Myocyte (in vitro differentiated cells): ENCODE measurements at places on chromosomes 12 and 14.

DNA sequence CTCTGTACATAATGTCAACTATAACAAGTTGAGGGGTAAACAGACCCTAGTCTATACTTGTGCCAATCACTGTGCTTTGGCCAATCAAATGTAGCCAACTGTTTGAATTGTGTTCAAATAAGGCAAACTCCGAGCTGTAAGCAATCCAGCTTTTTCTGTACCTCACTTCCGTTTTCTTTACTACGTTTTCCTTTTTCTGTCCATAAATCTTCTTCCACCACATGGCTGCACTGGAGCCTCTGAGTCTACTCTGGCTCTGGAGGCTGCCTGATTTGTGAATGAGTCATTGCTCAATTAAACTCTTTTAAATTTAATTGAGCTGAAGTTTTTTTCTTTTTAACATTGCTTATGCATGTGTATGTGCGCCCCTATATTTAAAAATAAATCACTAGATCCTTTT lies 29.7 kb downstream of the CLEC1A start:
- DNase-seq = no peak

DNA sequence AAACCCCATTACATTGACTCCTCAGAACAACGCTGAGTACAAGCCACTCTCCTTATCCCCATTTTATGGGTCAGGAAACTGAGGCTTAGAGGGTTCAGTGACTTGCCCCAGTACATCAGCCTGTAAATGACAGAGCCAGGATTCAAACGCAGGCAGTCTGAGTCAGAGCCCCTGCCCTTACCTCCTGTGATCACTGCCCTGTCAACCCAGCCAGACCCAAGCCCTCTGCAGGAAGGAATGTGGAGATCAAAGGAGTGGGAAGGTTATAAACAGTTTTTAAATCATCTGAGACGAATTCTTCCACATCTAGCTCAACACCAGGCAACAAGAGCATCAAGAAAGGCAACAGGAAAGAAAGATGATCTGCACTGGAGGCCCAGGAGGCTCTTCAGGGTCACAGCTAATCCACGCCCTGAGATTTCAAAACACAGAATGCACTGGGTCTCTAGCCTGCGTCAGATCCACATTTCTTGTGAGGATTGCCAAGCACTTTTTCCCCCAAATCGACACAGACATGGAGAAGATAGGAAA lies 38.5 kb downstream of the SPTB start:
- DNase-seq = peak; percentile 68

DNA sequence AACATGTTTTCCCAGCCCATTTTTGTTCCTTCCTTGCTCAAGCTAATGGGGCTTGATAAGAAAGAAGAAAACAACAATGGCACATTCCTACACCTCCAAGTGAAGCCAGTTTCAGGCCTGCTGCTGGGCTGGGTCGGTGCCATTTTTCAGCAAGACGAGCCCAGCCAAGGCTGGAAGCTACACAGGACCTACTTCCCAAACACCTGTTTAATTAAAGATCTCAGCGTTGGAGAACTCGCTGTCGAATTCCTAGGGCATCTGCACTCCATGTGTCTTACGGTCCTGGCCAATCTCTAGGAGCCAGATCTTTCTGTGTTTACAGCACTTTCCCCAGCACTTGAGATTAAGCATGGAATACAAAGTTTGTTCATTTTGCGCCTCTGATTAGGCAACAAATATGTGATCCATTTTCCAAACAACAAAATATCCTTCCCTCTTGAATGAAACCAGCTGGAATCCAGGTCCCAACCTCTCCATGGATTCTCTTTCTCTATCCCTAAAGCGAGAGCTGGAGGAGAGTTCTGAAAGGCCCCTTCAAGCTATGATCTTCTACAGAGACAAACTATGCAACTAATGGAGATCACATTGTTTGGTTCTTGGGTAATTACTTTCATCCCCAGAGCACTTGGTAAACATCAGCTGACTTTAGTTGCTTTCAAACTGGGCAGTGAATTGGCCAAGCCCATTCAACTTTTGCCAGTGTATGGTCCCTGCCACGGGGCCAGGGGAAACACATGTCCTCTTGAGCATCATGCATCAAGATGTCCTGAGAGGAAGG lies 34.3 kb upstream of the TC2N start:
- no peak for DNase-seq

DNA sequence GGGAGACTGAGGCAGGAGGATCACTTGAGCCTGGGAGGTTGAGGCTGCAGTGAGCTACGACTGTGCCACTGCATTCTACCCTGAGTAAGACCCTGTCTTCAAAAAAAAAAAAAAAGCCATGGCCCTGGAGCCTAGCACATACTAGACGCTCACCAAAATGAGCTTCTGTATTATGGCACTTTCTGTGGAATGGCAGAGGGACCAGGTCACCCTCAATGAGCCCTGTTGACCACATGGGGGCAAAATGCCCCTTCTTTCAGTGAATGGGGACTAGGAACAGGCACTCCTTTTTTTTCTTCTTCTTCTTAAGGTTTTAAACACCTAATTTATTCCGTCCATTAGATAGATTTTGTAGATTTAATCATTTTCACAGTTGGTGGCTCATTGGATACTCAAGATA lies 50.5 kb downstream of the FAM222A start:
- no peak for DNase-seq

GRCh38 chr14:31300296-31300695 lies 92.7 kb upstream of the HECTD1 start:
- DNase-seq = no peak

GRCh38 chr12:49969651-49970429 lies 2.9 kb upstream of the AQP6 start:
- no peak for DNase-seq

DNA sequence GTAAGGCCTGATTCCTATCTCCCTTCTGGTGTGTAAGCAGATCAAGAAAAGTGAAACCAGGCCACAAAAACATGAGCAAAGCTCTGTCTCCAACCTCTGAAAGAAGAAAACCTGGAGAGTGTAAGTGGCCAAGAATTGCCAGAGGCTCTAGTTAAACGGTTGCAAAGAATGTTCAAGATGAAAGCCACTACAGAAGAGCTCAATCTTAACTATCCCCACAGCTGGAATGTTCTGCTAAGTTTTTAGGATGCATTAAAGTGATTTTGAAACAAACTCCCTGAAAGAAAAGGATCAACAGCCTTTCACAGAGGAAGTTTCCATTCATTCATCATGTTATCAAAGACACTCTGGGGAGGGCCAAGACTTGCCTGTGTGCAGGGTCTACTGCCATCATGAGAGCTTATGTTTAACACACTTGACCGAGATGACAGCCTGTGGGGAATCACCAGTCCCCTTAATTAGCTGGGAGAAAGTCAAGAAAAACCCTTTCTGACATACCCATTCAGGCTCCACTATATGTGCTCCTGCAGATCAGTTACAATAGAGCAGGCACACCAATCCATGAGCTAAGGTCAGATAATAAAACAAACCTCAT lies 128.0 kb upstream of the OVCH1 start:
- no peak for DNase-seq

DNA sequence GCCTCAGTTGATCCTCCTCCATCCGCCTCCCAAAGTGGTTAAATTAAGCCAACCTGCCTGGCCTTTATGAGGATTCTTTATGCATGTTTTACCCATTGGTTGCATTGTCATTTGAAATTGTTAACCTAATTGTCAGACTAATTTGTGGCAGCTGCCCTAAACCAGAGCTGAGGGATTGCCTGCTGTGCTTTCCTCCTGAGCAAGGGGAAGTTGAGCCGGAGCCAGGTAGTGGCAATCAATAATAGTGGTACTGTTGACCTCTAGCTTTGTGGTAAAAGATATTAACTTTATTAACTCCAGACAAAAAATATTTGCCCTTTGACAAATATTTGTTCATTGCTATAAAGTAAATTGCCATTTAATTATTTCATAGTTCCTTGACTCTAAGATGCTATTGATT lies 5.6 kb upstream of the HEBP1 start:
- DNase-seq = no peak

- no peak for DNase-seq
These were observed 253.4 kb upstream of the SFSWAP start for GRCh38 chr12:131457331-131458047.

DNA sequence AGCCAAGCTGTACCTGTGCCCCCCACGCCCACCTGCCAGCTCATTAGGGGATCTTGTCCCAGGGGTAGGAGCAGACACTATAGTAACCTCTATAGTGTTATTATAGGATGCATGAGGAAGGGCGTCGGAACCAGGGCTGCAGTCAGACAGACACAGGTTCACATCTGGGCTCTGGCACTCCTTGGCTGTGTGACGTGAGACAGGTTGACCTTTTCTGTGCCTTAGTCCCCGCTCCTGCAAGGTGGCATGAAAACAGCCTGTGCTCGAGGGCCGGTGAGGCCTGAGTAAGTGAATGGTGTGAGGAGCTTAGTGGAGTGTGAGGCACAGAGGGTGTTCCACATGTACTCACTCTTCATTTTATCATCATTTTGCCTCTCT lies 19.0 kb downstream of the ASB2 start:
- DNase-seq = no peak

GRCh38 chr12:92300777-92301176 lies 155.1 kb upstream of the BTG1 start:
- no peak for DNase-seq

DNA sequence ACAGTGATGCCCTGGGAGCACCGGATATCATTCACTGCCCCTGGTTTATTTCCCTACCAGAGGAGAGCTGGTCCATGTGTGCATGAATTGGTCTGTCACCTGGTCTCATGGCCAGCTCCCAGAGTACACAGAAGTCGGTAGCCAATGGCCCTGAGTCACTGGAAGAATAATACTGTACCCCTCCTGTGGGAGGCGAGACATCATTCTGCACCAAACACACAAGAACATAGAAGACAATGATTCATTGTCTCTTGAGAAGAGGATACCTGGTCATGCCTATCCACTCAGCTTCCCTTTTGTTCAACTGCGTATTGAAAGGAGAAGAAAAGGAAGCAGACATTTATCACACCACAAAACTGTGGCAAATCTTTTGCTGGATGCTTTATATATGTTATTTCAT lies 216.2 kb downstream of the DPF3 start:
- no peak for DNase-seq

DNA sequence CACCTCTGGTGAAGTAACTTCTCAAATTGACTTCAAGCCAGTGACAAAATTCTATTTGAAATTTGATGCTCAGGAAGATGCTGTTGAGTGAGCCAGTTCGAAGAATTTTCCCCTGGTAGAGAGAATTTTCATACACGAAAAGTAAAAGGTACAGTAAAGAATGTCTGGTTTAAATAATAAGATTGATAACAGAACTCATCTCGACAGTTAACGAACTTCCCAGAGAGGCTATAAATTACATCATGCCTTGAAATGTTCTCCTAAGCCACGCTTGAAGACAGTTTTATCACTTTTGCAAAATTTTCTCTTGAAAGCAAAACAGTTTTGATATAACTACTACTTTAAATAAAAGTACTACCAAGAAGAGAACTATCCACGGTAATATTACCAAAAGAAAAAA lies 14.4 kb upstream of the OR11G2 start:
- DNase-seq = no peak

GRCh38 chr12:123891516-123892179 lies 81.0 kb downstream of the CCDC92 start:
- DNase-seq = no peak

- DNase-seq = no peak
These were observed 1.8 kb upstream of the TESC start for GRCh38 chr12:117100851-117101673.

GRCh38 chr12:55726971-55727370 lies 1.8 kb downstream of the CD63 start:
- peak; percentile 53 for DNase-seq

DNA sequence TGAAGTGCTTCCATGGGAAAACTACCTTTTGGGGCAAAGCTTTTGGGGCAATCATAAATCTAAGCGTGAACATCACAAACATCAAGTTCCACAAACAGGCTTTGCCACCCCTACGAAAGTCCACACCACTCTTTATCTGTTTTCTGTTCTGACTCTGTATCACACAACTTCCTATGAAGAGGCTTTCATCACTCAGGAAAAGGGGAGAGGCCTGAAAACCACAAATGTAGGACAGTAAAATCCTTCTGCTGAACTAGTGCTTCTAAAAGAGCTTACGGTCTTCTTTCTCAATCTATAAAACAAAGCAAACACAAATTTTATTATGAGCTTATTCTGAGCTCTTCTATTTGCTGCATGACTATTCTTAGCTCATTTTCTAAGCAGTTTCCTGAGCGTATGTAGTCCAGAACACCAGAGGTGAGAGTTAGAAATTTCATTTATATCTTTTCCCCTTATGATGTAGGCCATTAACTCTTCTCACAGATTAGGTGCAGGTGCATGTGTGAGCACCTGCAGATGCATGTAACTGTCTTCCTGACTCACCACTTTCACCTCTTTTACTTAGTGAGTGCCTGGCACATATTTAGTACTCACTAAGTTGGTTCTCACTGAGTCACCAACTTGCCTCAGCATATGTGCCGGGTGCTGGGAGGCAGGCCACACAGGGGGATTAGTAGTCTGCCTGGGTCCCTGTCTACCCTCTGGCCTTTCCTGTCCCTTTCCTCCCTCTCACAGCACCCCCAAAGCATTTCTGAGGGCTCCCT lies 32.9 kb upstream of the SYCP3 start:
- DNase-seq = no peak

DNA sequence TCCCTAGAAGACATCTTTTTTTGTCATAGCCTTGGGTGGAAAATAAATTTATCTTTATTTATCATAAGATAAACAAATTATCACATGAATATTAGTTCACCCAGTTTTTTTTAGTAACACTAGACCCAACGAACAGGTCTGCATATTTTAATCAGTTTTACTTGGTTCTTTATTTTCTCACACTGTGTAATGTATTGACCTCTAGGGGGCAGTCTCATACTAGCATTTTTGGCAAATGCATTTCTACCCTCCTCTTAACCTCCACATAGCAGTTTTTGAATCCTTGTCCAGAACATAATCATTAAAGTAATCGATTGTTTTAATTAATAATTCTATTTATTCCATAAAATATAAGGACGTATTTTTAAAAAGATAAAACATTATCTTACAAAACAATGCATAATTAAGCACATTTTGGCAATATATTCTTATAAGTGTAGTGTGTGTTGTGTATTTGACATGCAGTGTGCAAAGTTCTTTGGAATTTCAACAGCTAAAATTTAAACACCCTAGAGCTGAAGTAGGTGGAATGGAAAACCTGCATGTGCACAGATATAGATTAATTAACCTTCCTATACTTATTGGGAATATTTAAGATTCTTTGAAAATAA lies 31.6 kb upstream of the PTPRQ start:
- peak; percentile 70 for DNase-seq

- DNase-seq = no peak
These were observed 23.6 kb downstream of the NELL2 start for GRCh38 chr12:44852483-44852882.

DNA sequence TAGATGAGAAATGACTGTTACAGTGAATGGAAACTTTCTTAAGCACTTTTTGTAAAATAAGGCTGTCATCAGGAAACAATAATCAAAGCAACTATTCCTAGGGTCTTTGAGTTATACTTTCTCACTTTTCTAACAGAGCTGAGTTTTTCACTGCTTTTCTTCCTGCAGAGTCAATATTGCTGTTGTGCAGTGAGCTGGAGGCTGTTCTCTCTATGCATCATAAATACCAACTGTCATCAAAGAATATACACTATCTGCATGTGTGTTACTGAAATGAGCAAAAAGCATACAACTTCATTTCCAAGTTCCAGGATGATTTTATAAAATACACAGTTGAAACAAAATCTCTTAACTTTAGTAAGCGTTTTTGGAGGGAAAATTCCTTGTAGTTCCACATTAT lies 110.4 kb upstream of the CPSF6 start:
- DNase-seq = no peak
